ENCODE measurements at places on chromosomes 7 and 10. TPM values are rescaled to one million over a fixed set of nuclear protein-coding genes. Genes with fewer than 3 reads are reported as not detected.

Gene LHPP
- 17.8 TPM for total RNA-seq

Gene CALHM1
- 0.15 TPM for total RNA-seq

Gene SDK1
- total RNA-seq = 10.0 TPM

DNA sequence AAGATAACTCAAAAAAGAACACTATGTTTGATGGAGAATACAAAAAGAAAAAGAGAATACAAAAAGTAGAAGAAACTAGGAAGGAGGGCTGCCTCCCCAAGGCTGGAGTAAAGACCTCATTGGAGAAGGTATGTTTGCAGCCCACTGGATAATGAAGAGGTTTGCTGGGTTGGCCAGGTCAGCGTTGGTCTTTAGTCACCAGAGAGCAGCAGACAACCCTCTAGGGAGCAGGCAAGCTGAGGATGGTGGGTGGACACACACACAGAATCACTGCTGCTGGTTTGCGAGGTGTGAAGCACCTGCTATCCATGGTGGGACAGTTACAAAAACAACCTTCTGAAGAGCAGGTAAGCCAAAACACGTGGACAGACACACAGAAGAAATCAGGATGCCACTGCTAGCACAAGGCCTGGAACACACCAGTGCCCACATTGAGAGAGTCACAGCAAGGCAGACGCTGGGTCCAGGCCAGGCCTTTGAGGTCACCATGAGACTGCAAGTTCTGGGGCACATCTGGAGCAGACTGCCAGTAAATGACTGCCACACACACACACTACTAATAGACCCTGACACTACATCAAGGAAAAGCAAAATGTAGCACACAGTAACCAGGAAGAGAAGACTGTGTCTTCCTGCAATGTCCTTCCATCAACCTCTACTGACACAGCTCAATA is 43.0 kb downstream of the MTERF1 start:
- no peak for DNase-seq

DNA sequence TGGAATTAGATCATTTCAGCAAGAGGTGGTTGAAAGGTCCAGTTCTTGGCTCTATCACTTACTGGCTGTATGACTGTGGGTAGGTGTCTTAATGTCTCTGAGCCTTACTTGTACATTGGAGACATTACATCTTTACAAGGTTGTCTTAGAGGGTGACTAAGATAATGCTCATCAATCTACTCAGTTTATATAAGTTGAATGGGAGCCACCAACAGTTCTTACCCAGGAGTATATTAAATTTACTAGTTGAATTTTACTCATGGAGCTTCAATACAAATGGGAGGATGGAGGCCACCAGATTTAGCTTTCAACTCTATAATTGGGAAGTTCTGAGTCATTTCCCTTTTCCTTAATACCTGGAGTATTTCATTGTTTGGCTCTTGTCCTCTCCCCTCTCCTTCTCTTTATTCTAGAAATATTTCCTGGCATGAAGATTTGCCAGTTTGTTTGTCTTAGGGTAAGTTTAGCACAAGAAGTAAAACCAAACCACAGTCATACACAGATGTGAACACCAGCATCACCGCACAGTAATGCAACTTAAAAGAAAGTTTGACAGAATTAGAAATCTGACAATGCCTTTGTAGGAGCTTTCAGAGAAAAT is 222.8 kb downstream of the LRMDA start:
- no peak for DNase-seq

GRCh38 chr10:88896994-88897853 is 17.2 kb downstream of the STAMBPL1 start:
- DNase-seq = no peak

GRCh38 chr7:29375641-29376562 is 181.3 kb downstream of the CHN2 start:
- no peak for DNase-seq

- DNase-seq = no peak
Observed at GRCh38 chr7:63789378-63790176, 209.1 kb upstream of the ZNF722 start.

DNA sequence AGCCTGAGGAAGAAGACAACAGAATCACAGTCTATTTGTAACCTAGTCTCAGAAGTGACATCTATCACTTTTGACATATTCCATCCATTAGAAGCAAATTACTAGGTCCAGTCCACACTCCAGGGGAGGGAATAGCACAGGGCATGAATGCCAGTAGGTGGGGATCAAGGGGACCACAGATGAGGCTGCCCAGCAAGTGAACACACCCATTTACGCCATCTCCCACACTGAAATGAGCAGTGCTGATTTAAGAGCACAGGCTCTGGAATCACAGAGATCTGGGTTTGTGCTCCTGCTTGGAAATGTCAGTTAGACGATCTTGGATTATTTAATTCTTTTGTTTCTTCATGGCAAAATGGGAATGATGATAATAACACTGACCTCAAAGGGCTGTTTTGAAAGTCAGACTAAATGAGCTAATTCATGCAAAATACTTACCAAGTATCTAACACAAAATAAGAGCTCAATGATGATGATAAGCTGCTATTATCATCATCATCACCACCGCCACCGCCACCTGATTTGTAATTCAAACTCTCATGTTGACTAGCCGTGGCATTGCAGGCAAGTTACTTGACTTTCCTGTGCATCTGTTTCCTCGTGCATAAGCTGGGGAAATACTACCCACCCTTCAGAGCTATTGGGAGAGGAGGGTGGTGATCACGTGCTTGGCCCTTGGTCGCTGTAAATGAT is 138.9 kb upstream of the KLF14 start:
- DNase-seq = no peak

GRCh38 chr10:116752969-116753665 is 10.8 kb upstream of the HSPA12A start:
- DNase-seq = no peak

DNA sequence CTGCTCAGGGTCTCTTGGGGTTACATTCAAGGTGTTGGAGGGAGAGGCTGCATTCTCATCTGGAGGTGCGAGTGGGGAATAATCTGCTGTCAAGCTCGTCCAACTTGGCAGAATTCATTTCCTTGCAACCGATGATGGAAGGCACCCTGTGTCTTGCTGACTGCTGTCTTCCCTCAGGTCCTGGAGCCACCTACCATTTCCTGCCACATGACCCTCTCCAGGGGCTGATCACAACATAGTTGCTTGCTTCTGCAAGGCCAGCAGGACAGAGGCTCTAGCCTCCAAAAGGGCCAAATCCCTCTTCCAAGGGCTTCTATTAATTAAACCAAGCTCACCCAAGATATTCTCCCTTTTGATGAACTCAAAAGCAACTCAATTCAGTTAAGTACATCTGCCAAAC is 14.2 kb upstream of the BRI3 start:
- no peak for DNase-seq

GRCh38 chr10:94490789-94491039 is 54.9 kb upstream of the HELLS start:
- DNase-seq = no peak
